ENCODE measurements at places on chromosomes 1 and 21. TPM values are rescaled to one million over a fixed set of nuclear protein-coding genes. Genes with fewer than 3 reads are reported as not detected.

Gene PSEN2
- total RNA-seq: 22.7 TPM

Gene PHLDA3
- 90.0 TPM for total RNA-seq

GRCh38 chr1:89322402-89322801 lies 41.5 kb upstream of the GBP6 start:
- DNase-seq: no peak

Gene WASF2
- 156 TPM for total RNA-seq

DNA sequence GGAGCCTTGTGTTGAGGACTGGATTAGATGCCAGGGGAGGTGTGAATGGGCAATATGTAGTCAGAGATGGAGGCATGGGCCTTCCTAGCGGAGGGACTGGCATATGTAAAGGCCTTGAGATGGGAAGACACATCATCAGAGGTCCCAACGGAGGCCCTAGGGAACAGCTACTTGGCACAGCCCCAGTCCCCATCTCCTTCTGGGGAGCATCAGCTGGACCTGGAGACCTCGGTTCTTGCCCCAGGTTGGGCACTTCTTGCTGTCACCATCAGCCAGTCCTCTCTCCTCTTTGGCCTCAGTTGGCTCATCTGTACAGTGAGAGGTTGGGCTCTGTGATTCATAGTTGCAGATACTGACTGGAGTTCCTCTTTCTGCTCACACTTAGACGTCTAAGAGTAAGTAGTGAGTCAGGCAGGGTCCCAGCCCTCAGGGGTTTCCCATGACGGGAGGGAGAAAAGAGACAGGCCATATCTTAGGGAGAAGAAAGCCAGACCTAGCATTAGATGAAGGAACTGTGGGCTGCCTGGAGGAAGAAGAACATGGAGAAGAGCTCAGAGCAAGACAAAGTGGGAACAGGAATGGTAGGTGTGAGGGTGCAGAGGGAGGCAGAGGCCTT lies 3.4 kb upstream of the MARCKSL1 start:
- no peak for DNase-seq

Gene PPP1R8
- 33.0 TPM for total RNA-seq

DNA sequence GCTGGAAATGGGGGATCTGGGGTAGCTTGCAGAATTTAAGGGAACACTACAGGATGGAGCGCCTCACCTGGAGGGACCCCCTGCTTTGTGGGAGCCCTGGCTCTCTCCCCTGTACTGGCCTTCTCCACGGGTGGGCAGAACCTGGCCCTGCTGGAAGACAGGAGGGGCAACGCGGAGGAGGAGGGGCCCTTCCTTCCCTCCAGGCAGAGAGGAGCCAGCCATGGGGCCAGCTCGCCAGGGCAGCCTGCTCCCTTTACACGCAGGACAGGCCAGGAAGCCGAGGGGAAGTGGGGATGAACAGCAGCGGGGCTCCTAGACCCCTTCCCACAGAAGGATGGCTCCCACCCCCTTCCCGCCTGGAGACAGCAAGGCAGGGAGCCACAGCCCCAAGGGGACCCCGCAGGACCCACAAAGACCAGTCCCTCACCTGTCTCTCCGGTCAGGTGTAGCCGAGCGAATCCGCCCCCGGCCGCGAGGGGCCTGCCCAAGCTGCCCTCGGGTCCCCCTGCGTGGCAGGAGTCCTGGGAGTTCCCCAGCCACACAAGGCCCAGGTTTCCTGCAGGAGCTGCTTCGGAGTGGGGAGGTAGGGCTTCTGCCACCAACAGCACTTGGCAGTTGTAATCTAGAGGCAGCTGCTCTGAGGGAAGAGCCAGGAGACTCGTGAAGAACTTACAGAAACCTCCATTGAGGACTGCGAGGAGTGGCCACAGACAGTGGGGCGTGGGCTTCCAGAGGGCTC lies 1.6 kb upstream of the SLC19A1 start:
- DNase-seq: peak; percentile 63

Gene GADD45A
- total RNA-seq: 16.4 TPM

DNA sequence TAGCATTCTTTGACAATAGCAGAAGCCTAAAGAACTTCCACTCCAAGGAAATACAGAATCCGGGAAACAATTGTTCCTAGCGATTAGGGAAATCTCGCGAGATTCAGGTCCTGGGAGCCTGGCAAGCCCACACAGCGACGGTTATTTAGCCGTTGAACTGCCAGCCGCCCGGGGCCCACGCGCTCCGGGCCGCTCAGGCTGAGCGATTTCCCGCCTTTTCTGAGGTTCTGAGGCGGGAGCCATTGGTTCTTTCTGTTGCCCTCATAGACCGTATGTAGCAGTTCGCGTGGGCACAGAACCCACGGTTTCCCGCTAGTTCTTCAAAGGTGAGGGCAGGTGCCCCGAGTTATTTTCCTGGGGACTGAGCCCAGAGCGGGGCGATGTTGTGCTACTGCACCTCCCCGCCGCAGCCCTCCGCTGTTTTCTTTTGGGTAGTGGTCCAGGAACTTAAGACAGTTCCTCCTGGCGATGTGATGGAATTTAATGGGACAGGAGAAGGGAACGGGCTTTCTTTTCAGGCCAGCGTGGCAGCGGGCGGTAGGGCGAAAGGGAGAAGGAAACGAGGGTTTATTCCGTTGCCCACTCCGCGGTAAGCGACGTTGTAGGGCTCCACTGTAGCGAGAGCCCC lies at the start of gene SYCP1:
SYCP1 (plus strand) TSS at position 171 of the 628 bp plus-strand sequence. CDS start 602 bp downstream, outside the sequence.
- DNase-seq: no peak

DNA sequence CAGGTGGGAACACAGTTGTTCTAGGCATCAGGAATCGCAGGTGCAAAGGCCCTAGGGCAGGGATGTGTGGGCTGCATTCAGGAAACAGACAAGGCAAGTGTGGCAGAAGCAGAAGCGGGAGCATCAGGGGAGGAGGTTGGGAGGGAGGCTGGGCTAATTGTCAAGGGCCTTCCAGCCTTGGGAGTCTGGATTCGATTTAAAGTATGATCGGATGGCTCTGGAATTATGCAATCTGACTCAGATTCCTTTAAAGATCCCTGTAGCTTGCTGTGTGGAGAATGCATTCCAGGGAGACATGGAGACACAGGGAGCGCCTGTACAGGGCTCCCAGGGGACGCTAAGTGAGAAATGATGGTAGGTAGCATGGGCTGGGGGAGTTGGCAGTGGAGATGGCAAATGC lies 86.5 kb downstream of the LACTBL1 start:
- no peak for DNase-seq

- no peak for DNase-seq
These were observed 200.2 kb downstream of the APP start for GRCh38 chr21:25970254-25970930.

Gene CYP4A11
- not detected for total RNA-seq

GRCh38 chr1:229124520-229125124 lies 146.3 kb upstream of the RAB4A start:
- DNase-seq: no peak

DNA sequence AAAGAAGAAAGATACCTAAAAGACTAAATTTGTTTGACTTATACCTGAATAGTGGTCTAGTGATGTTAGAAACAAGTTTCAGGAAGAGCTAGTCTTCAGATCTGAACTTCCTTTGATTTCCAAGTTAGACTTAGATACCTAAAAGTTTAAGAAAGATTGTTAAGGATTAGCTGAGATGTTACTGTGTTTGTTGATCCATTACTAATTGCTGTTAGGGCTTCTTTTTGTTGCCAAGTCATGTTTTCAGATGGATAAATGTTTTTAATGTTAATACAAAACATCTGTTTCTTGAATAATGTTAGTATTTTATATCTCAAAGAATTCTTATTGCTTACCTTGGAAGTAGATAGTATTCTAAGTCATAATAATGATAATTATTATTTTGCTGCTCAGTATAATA lies 11.6 kb downstream of the GNAI3 start:
- DNase-seq: no peak

DNA sequence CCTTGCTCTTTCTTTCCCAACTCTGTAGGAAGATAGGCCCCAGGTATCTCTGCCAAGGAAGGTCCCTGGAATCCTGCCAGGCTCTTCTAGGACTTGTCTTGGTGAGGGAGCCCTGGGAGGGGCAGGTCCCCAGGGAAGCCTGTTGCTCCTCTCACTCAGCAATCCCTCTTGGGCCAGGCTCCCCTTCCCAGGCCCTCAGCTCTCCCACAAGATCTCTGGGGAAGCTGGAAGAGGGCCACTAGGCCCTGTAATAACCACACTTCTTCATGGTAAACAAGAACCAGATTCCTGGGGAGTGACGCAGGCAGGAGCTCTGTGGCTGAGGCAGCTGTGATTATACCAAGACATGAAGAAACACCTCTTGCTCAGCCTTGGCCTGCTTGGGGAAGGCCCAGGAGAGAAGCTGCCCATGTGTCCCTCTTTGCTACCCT lies 9.9 kb upstream of the MAPKAPK2 start:
- peak; percentile 83 for DNase-seq

Gene MCOLN2
- total RNA-seq: 10.1 TPM

GRCh38 chr1:19733615-19734014 lies 66.1 kb downstream of the TMCO4 start:
- DNase-seq: no peak

Gene SPRR1B
- not detected for total RNA-seq

DNA sequence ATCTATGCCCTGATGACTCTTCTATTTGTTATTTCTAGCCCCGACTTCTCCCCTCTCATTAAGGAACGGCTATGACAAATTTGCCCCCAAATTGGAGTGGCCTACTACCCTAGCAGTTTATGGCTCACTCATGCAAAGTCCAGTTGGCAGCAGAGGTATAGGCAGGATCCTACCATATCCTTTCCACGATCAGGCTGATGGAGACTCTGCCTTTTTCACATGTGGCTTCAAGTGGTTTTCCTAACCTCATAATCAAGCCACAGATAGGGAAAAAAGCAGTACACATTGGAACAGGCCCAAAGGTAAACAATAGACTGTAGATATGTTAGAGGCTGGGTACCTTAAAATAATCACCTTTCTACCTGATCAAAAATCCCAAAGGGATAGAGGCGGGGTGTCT lies 292.5 kb downstream of the NCAM2 start:
- DNase-seq: no peak

Gene S100A7
- total RNA-seq: not detected

Gene DSCAM
- not detected for total RNA-seq

Gene CAPN9
- total RNA-seq: 21.8 TPM

GRCh38 chr1:55131218-55131617 lies 83.9 kb downstream of the USP24 start:
- DNase-seq: no peak

- DNase-seq: no peak
These were observed 15.4 kb downstream of the COL18A1 start for GRCh38 chr21:45420061-45421041.
